ENCODE measurements at places on chromosomes 7 and 10.

DNA sequence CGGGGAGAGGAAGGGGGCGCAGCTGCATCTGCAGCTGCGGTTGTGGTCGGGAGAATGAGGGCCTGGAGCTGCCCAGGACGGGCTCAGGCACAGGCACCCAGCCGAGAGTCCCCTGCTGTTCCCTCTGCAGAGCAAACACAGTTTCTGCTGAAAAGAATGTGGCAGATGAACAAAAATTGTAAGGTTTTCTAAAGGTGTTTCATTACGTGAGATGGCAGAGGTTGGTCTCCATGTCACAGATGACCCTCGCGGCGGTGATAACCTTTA lies 456.2 kb downstream of the DNAJB6 start:
- DNase-seq = no peak

DNA sequence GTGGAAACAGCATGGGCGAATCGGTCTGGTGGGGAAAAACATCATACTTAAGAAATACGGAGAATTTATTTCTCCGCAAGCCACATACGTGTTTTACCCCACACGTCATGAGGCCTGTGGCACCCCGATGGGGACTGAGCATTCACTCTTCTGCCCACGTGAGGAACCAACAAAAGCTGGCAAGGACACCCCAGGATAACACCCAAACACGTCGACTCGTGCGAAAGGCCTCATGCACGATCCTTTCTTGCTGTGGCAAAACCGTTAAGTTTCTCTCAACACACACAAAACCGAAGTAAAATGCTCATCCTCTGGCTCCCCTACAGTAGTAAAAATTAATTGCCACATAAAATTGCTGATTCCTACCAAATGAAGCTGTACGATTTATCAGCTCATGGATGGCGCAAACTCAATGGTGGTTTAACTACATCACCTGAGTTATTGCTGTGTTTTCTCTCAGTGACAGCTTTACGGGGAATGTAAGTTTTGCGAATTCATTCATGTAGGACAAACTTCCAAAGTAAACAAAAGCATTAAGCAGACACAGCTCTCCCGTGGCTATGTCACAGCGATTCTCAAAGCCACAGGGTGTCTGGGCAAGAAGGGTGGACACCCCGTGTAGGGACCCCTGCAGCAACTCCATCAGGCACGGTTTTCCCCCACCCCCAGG lies 97.0 kb downstream of the CTBP2 start:
- DNase-seq = no peak

DNA sequence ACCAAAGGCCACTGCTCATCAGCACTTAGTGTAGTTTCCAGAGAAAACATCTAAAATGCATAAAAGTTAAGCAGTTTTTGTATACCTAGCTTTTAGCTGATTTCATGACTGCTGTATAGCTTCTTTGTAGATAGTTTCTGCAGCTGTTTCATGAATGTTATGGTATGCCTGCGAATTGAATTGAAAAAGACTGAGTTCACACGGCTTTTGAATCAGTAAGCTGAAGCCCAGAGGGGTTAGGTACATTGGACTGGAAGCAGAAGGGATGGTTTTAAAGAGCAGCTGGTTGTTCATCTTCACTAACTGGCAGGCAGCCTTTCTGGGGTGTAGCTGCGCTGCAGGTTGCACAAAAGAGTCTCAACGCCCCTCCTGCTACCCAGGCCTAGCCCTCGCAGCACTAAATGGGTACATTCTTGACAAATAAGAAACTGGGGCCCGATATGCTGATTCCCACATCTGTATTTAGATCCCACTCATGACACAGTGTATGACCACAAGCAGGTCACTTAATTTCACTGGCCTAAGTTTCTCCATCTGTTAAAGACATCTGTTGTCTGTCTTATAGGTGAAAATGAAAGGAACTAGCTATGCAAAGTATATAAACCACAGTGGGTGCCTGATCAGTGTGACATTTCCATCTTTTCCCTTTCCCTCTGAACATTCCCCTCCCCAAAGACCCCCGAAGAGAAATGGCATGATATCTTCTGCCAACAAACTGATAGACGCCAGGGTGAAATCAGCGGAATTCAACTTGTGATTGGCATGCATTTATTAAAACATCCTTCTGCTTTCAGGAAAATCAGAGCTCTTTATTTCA lies 85.9 kb upstream of the AGBL3 start:
- peak; percentile 76 for DNase-seq

DNA sequence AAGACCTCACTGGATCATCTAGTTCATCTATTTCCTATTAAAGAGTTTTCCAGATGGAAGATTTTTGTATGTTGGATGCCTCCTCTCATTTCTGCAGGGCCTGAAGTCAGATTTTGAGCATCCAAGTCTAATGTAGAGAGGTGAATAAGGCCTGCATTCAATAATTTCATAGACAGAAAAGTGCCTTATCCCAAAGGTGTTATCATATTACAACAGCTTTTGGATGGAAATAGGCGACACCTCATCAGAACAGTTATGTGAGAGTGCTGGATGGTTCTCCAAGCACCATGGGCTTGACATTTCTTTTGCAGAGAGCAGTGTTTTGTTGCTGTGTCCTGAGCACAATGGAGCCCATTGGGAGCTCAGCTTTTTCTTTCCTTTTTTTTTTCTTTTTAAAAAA lies 162.4 kb upstream of the MEOX2 start:
- DNase-seq = peak; percentile 99

- peak; percentile 12 for DNase-seq
These were observed 211.6 kb upstream of the MAGI2 start for GRCh38 chr7:79664884-79665676.

DNA sequence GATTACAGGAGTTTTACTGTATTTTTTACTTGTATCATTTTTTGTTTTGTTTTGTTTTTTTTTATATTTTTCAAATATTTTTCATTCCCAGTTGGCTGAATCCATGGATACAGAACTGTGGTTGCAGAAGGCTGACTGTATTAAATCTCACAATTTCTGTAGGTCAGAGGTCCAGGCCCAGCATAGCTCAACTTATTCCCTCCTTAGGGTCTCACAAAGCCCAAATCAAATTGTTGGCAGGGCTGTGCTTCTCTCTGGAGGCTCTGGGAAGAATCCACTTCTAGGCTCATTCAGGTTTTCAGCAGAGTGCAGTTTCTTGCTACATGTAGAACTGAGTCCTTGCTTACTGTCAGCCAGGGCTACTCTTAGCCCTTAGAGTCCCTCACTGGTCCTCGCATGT lies 22.6 kb downstream of the TSPAN14 start:
- DNase-seq = peak; percentile 72

DNA sequence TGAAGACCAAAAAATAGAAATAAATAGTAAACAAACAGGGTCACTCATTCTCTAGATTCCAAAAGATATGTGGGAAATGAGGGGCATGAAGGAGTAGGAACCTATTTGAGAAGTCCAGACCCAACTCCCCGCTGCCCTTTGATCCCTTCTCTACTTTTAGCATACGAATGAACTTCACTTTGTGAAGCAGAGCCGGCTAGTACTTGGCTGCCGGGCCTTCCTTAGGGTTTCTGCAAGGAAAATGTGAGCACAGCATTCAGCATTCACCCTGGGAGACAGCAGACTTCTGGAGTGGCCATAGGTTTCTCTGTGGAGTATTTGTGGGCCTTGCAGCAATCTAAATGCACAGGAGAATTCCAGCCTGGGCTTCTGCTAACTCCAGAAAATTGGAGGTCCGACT lies 76.3 kb upstream of the PRKAR2B start:
- no peak for DNase-seq

DNA sequence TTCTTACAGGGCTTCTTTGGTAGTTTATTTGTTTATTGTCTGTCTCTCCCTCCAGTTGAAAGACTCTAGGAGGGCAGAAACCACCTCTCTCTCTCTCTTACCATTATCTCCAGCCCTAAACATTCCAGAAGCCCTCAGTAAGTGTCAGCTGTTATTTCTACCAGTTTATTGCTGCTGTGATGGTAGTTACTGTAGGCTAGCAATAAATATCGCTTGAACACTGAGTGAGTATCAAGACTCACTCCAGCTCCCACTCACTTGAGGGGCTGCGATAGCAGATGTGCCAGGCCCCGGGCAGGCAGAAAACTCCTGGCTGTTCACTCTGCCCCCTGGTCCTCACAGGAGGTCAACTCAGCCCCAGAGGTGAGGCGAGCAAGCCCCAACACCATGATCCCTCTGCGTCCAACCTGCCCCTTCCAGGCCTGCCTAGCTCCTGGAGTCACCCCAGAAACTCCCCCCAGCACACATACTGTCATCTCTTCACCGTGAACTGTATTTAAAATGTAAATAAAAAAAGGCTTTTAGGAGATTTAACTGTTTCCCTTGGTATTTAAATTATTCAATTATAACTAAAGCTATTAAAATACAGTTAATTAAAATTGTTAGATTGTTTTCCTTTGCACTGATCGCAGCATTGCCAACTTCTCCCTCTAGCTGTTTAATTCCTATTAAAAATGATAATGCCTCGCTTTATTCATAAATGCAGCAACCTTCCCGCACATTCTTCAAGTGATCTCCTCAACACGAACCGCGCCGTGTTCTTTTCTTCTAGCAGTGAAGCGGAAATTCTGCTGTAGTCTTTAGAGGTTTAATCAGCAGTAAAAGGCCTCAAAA lies 321.1 kb upstream of the ZMIZ1 start:
- no peak for DNase-seq

DNA sequence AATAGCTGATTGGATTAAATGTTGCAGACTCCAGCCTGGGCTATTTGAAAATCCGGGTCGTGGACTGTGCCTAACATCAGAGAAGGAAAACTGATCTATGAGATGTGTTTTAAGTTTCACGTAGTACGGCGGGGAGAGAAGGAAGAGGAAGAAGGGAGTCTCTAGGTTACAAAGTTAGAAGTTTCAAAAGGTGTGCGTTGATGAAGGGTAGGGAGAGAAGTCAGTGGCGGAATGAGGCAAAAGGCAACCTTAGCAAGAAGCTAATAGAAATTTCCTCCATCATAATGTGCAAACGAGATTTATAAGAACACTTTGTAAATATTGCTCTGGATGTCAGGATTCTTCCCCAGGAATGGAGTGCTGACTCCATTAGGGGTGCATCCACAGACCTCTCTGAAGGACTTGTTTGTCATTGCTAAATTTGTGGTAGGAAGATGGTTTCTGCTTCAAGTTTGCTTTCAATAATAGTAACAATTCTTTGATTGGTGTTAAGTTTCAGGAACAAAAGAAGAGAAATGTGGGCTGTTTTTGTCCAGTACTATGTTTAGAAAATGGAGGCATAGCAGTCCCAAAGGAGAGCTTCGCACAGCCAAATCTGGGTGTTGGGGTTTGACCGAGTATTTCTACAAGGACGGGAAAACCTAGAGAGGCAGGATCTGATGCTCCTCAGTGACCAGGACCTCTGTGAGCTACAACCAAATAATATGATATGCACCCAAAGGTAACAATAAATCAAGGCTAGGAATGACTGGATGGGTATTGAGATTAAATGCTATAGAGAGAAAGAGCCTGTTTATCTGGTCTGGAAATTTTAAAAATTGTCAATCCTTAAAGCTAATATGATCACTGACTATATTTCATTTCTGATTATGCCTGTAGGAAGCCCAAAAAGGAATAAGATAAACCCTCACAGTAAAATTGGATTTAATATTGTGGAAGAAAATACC lies 8.2 kb downstream of the TWIST1 start:
- no peak for DNase-seq

- DNase-seq = no peak
These were observed 55.3 kb downstream of the SCIN start for GRCh38 chr7:12625836-12626235.

DNA sequence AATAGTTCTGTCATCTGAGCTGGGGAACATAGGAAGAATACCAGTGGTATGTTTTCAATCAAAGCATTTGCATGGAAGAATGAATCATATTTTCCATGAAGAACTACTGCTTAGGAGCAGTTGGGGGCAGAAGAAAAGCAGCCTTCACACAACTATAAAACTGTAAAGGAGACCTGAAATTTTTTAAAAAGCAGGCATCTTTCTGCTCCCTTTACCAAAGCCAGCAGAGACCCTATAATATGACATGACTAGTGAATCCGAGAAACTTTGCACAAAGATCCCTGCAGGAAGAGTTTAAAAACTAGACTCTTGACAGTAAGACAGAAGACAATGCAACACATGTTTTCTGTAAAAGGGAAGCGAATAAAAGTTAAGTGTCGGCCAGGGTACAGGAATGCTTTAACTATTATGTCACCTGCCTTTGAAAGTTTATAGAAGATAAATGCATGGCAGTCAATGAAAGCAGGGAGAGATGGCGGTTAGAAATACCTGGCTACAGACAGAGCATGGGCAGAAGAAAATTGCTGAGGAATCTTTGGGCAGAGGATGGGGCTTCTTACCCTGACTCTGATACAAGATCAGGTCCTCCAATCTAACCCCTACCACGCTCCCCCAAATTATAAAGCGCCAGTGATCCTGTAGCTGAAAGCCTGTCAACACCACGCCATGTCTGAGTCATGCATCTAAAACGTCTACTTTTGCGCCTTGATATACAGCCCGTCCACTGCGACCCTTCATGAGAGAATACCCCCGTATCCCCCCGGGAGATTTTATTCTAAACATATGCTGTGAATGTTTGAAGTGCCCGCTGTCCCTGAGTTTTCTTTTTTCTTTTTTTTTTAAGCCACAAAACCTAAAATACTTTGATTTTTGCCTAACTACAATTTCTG lies 93.1 kb downstream of the GLI3 start:
- peak; percentile 73 for DNase-seq

DNA sequence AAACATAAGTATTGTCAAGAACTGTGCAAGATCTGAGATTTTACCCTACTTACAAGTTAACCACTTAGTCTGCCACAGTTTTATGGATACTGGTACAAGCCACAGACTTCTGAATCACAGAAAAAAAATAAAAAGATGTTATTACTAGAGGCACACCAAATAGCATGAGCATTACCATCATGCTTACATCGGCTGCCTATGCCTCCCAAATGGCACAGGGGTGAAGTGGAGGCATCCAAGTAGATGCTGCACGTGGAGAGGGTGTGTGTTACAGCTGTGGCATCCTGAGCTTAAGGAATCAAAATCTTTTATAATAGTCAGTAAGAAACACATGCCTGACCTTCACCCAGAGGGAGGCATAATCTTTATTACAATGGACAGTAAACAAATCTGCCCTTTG lies 207.8 kb downstream of the TFEC start:
- DNase-seq = no peak

GRCh38 chr10:31963589-31963980 lies 35.0 kb upstream of the ARHGAP12 start:
- no peak for DNase-seq

- DNase-seq = peak; percentile 28
These were observed 24.1 kb upstream of the SH2B2 start for GRCh38 chr7:102262546-102262945.

GRCh38 chr7:21172800-21173199 lies 255.1 kb upstream of the SP4 start:
- DNase-seq = no peak
